Fibroblast of skin of scalp (primary cell): ENCODE measurements at places on chromosomes 7 and 10.
A peak's percentile ranks its signal among the peaks of the same experiment; 100 is the strongest.

GRCh38 chr10:94002156-94002555 is 8.4 kb downstream of the PLCE1 start:
- DNase-seq: no peak

DNA sequence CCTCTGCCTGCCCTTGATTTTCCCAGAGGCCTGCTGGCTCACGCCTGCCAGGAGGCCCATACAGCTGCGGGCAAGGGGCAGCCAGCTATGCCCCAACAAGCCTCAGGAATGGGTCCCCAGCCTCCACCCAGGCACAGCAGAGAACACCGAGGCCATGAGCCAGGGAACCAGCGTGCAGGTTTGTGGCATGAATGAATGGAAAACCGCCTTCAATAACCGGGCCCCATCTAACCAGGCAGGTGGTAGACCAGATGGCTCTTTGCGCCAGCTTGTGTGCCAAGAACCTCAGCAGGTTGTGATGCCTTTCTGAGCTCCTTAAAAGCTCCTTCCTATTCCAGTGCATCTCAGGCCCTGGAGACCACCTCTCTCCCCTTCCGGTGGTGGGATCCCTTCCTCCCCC is 50.2 kb downstream of the ELFN1 start:
- DNase-seq: no peak

DNA sequence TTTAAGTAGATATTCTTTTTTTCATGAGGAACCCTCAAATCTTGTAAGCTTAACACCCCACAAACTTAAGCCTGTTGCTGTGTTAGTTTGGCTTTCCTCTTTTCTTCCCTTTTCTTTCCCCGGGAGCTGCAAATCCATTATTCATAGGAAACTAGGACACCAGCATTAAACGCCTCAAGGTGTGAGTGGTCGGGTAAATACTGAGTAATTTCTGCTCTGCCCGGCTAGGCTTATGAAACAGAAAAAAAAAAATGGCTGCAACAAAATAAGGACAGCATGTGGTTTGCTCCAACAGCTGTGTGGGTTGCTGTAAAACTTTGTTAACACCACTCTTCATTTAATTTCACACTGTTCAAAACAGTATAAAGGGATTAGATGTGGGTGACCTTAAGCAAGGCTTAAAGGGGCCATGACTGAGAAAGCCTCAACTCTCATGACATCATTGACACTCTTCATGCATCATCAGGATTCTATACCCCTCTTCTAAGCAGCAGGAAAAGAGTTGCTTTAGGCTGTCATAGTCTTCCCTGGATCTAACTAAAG is 104.1 kb downstream of the AOAH start:
- no peak for DNase-seq

DNA sequence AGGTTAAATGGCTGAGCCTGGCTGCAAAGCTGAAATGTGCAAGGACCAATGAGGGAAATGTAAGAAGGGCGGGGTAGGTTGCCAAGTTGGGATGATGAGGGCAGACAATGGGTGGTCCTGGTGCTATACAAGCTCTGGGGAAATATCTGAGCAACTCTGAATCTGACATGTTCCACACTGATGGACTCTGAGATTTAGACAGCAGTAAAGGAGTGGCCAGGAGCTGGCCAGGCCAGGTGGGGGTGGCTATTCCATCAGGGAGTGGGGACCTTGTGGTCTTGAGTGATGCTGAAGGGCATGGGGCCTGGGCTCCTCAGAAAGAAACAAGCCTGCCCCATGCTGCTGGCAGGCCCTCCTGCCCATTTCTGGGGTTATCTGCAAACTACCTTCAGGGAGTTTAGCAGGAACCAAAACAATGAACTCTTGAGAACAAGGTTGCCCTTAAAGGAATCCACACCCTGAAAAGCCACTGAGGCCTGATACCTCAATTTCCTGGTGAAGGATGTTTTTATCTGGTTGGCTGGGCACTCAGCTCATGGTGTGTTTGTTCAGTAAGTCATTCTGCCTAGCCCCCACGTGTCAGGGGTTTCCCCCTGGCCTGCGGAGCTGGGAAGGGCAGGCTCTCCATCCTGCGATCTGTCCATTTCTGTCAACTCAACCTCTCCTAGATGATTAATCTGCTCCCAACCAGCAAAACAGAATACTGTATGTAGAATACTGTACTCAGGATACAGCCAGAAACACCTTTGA is 143.3 kb upstream of the TNS3 start:
- no peak for DNase-seq

DNA sequence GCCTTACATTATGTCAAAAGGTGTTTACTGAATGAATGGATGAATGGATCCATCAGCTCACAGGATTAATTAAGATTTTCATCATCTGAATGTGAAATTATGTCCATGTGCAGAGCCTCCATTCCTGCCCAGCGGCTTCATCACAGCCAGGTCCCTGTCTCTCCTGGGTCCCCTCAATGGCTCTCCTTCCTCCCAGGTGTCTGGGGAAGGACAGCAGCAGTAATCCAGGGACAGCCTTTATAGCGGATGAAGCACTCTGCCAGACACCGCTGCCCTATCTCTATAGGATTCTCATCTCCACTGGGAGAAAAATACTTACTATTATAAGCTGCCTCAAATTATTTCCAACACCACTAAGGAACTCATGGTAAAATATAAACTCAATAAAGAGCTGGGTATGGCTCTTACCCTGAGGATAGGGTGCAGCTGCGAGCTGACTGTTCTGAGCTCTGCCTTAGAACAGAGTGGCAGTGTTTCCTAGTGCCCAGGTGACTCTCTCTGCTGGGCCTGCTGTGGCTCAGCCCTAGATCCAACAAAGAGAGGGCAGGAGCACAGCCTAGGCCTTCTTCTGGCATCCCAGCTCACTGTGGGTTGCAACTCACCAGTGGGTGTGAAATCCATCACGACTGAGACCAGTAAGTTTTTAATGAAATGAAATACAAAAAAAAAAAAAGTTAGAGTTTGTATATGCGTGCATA is 38.3 kb downstream of the GPRIN2 start:
- no peak for DNase-seq

- no peak for DNase-seq
These were observed 16.5 kb upstream of the WIPI2 start for GRCh38 chr7:5173496-5173895.

DNA sequence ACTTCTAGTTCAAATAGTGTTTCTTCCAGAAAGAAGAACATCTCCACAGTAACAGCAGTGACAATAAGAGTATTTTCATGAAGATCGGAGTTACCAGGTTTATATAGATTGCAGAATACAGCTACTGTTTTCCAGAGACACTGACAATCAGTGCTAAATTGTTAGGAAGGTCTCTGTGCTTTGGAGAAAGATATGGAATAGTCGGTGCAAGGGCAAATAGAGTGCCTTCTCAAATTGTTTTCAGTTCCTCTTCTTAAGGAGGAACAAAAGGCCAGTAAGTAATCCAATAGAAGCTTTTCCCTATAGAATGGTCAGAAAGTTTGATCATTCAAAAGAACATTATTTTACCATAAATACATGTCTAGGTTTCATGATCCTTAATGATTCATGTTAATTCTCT is 2.6 kb upstream of the KIAA1217 start:
- no peak for DNase-seq

DNA sequence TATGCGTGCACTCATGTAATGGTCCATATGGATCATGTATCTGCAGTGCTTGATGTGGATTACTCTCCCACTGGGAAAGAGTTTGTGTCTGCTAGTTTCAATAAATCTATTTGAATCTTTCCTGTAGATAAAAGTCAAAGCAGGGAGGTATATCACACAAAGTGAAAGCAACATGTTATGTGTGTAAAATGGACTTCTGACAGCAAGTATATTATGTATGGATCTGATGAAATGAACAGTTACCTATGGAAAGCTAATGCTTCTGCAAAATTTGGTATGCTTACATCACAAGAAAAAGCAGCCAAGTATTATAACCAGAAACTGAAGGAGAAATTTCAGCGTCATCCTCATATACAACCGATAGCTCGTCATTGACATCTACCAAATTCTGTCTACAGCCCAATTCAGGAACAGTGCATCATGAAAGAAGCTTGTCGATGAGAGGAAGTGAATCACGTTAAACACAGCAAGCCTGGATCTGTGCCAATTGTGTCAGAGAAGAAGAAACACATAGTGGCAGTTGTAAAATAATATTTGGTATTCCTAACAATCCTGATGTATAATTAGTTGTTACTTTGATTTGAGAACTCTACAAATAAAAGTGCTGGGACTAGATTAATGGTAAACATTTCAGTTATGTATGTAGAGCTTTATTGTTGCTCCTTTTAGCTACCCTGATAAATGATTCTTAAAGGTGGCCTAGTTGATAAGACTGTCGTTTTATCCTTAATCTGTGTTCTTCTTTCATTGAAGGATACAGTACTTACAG is 14.2 kb upstream of the SYPL1 start:
- peak; percentile 78 for DNase-seq

DNA sequence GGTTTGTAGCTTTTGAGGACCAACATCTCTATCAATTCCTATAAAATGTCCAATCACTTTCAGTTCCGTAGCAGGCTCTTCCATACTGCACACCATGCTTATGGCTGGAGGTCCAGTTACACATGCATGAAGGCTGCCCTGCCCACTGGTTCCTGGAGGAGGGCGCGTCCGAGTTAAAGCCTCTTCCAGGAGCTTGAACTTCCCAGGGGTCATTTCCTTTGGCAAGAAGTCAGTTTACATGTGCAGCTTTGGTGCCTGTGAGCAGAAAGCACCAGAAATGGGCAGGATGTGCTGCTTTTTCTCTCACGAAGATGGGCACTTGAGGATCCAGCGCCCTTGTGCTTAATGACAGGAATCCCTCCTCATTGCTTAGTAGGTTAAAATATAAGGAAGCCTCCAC is 17.6 kb upstream of the PHYH start:
- DNase-seq: no peak

DNA sequence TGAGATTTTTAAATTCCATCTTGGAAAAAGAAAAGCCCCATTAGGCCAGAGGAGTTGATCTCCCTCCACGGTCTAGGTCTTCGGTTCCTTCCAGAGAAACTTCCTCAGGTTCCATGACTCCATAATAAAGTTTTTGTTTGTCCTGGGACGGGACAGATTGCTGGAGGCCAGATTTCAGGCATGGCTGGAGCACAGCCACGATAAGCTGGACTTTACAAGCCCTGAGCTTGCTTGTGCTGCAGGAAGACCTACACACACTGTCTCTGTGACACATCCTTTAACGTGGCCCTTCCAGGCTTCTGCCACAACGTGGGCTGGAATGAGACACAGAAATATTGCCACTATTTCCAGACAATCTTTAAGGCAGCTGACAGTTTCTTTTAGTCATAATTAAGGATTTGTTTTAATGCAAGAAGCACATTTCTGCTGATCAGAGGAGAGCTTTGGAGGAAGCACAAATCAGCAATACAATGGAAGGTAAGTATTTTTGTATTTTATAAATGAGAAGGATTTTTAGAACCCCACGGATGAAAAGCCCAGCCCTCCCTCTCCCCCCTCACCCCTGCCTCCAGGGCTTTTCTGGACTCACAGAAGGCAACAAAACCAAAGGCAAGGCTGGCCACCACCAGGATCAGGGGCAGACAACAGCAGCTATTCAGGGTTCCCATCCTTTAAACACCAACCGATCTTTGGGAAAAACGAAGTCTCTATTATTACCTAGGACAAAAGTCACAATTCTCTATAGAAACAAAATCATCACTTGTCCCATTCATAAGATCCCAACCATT is 6.5 kb downstream of the CTBP2 start:
- DNase-seq: peak; percentile 22
